Spleen (tissue), 13 donors: ENCODE measurements at places on chromosomes 5 and 9.

GRCh38 chr9:617445-618085, 223.9 kb upstream of the DMRT1 start:
- DNase-seq: no peak

- DNase-seq: peak; percentile 79
Observed at GRCh38 chr9:114375386-114376175, 12.2 kb downstream of the AKNA start.

GRCh38 chr5:112013660-112014059, 256.7 kb upstream of the NREP start:
- DNase-seq: no peak

DNA sequence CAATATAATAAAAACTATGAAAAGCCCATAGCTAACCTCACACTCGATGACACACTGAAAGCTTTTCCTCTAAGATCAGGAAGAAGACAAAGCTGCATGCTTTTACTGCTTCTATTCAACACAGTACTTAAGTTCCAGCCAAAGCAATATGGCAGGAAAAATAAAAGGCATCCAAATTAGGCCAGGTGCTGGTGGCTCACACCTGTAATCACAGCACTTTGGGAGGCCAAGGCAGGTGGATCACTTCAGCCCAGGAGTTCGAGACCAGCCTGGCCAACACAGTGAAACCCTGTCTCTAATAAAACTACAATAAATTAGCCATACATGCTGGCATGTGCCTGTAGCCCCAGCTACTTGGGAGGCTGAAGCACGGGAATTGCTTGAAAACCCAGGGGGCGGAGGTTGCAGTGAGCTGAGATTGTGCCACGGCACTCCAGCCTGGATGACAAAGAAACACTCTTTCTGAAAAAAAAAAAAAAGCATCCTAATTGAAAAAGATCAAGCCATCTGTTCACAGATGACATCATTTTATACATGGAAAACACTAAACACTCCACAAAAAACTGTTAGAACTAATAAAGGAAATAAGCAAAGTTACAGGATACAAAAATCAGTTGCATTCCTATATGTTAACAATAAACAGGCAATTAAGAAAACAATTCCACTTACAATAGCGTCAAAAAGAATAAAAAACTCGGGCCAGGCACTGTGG, 17.9 kb downstream of the ZFR start:
- DNase-seq: no peak

- DNase-seq: no peak
Observed at GRCh38 chr5:176817841-176818377, 7.5 kb downstream of the UNC5A start.

GRCh38 chr9:99231711-99232110, 9.6 kb downstream of the SEC61B start:
- no peak for DNase-seq

DNA sequence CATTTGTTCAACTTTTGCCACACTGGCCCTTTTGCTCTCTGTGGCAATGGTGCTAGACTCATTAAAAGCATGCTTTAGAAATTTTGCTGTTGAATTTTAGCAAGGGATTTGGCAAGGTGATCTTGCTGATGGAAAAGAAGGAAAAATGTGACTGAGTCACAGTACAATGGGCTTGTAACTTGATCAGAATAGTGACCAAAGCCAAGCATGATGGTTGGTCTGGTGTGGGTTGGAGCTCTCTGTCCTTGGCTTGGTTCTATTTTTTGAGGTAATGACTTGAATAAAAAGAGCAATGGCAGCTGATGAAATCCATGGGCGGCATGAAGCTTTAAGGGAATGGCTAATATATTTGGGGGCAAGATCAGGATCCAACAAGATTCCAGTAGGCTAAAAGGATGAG, 114.4 kb upstream of the ZNF366 start:
- no peak for DNase-seq

GRCh38 chr5:1142886-1143669, 31.2 kb upstream of the SLC12A7 start:
- no peak for DNase-seq
